ENCODE measurements at places on chromosomes 7 and 10. TPM values are rescaled to one million over a fixed set of nuclear protein-coding genes. Genes with fewer than 3 reads are reported as not detected.
A peak's percentile ranks its signal among the peaks of the same experiment; 100 is the strongest.

The SEMA3C gene
- 44.1 TPM for total RNA-seq

The KIAA1217 gene
- total RNA-seq = 44.0 TPM

The EN2 gene
- not detected for total RNA-seq

The FAM204A gene
- total RNA-seq = 45.1 TPM

The MCM10 gene
- total RNA-seq = 0.40 TPM

The PLCE1 gene
- total RNA-seq = 3.5 TPM

The LRRD1 gene
- total RNA-seq = not detected

The PKD2L1 gene
- not detected for total RNA-seq

The SKIDA1 gene
- total RNA-seq = 1.2 TPM

The UNC5B gene
- 115 TPM for total RNA-seq

The VKORC1L1 gene
- 19.6 TPM for total RNA-seq

- DNase-seq = no peak
These were observed 66.1 kb downstream of the LSMEM1 start for GRCh38 chr7:112546723-112547513.

DNA sequence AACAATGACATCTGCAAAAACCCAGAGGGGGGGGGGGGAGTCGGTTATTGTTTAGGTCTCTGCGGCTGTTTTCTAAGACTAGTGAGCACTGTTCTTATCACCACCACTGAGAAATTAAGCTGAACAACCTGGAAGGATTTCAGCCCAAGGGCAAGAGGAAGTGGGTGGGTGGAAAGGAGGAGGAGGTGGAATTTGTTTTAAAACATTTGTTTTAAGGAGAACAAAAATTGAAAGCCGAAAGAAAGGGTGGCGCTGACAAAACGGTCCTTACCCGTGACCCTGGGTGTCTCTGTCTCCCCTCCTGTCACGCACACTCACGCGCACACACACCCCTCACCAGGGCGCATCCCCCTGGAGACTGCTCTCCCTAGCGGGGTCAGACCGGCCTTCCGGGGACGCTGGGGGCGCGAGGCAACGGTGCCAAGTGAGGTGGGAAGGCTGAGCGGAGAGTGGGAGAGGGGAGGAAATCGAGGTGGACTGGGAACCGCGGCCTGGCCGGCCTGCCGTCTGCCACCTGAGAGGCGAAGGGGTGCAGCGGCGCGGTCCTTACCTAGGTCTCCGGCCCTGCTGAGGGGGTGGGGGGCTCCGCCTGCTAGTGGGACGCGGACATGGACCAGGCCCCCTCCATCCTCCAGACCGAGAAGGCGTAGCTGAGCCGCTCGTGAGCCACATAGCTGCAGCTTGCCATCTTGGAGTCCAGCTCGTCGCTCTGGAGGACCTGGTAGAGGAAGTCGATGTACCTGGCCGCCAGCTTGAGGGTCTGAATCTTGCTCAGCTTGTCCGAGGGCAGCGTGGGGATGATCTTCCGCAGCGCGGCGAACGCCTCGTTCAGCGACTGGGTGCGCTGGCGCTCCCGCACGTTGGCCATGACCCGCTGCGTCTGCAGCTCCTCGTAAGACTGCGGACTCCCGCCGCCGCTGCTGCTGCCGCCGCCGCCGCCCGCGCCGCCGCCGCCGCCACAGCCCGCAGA lies 1.0 kb downstream of the TWIST1 start:
- DNase-seq = no peak

DNA sequence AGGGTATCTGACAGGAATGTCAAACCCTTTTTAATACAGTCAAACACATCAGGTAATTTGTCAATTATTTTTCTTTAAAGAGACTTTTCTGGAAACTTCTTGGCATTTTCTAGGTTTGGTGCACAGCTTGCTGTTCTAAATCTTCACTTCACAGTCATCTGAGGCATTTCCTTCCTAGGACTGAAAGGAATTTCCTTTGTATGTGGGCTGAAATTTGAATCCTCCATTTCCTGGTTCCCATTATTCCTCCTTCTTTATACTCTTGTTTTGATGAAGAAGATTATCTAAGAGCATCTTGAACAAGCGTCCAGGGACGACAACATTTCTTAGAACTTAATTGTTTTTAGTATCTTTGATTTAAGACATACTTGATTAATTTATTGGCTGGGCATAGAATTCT lies 24.9 kb downstream of the CALD1 start:
- DNase-seq = no peak

DNA sequence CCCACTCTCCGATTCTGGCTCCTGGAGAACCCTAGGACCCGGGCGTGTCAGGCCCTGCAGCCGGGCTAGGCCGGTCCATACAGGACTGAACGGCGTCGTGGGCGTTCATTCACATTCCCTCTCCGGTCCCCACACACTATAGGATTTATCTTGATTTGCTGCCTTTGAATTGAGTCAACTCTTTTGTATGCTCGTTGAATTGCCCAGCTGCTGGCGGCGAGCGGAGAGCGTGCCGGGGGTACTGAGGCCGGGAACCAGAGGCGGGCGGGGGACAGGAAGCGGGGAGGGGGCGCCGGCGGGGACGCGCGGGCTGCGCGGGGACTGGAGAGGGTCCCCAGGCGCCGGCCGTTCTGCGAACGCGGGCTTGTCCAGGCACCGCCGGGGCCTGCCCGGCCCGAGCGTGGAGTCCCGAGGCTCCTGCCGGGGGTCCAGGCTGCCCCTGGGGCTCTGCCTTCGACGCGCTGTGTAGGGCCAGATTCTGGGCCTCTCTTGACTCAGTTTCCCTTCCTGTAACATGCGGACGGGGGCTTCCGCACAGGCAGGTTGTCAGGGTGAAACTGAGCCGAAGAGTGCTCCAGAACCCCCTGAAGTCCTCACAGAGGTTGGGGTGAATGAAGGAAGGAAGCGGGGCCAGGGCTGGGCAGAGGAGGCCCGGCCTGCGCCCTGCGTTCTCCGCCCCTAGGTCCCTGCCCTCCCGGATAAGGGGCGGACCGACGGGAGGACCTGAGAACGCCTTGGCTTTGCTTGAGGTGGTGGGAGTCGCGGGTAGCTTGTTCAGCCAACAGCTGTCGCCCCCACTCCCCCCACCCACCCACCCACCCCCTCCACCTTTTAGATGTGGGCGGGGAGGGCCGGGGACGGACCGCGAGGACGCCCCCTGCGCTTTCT lies 769 bp upstream of the ELFN1 start:
- no peak for DNase-seq

DNA sequence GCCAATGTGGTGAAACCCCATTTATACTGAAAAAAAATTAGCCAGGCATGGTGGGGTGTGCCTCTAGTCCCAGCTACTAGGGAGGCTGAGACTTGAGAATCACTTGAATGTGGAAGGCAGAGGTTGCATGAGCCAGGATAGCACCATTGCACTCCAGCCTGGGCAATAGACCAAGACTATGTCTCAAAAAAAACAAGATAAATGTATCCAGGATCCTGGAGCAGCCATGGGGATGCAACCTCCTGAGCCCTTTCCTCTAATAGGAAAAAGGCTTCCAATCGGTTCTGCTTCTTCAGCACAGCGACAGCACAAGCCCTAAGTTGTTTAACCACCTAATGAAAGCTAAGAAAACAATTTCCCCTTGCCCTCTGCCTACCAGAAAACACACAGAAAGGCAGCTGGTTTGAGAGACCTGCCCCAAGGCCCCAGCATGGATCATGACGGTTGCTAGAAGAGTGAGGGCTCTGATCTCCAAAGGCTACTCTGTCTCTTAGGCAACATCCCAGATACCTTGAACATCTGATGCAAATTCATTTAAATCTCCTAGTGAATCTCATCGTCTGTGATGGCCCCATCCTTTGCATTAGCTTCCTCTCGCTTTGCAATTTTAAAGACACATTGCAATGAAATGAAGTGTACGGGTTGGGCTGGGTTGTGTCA lies 220.8 kb downstream of the ARHGAP21 start:
- no peak for DNase-seq

DNA sequence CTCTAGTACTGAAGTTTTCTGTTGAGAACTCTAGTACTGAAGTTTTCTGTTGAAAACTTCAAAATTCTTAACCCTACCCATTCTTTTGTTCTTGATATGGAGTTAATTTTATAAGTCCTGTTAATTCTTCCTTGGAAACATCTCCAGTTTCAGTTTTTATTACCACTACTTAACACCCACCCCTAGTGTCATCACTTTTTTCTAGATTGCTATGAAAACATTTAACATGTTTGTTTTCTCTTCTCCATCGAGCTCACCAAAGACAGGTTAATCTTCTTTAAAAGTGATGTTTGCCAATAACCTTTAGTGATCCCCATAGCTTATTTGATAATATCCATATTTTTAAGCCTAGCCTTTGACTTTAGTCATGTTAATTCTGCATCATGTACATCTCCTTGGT lies 147.9 kb downstream of the PPP1R9A start:
- DNase-seq = no peak

DNA sequence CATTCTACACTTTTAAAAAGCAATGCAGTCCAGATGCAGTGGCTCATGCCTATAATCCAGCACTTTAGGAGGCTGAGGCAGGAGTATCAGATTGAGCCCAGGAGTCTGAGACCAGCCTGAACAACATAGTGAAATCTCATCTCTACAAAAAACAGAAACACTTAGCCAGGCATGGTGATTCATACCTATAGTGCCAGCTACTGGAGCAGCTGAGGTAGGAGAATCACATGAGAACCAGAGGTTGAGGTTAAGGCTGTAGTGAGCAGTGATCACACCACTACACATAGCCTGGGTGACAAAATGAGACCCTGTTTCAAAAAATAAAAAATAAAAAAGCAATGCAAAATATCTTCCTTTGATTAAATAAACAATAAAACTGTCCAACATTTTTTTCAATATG lies 205.2 kb downstream of the GRM8 start:
- DNase-seq = no peak

DNA sequence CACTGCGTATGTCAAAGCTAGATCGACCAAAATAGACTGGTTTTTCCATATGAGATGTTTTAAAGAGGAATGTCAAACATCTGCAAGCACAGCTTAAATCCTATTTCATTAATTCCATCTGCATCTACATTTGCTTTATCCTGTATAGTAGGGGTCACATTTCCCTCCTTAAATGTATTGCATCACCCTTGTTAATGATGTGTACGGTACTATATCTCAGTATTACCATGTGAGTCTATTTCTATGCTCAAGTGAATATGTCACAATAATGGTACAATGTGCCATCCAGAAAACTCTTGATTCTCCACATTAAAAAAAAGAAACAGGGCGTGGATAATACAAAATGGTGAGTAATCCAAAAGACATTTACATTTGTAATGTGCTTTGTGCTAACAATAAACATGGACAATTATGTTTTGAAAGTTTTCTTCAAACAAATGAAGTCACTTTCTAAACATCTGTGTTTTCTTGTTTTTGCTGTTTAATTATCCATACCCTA lies 56.6 kb downstream of the TWIST1 start:
- DNase-seq = no peak

- DNase-seq = peak; percentile 34
These were observed 103.1 kb downstream of the ZNF467 start for GRCh38 chr7:149670288-149670687.

DNA sequence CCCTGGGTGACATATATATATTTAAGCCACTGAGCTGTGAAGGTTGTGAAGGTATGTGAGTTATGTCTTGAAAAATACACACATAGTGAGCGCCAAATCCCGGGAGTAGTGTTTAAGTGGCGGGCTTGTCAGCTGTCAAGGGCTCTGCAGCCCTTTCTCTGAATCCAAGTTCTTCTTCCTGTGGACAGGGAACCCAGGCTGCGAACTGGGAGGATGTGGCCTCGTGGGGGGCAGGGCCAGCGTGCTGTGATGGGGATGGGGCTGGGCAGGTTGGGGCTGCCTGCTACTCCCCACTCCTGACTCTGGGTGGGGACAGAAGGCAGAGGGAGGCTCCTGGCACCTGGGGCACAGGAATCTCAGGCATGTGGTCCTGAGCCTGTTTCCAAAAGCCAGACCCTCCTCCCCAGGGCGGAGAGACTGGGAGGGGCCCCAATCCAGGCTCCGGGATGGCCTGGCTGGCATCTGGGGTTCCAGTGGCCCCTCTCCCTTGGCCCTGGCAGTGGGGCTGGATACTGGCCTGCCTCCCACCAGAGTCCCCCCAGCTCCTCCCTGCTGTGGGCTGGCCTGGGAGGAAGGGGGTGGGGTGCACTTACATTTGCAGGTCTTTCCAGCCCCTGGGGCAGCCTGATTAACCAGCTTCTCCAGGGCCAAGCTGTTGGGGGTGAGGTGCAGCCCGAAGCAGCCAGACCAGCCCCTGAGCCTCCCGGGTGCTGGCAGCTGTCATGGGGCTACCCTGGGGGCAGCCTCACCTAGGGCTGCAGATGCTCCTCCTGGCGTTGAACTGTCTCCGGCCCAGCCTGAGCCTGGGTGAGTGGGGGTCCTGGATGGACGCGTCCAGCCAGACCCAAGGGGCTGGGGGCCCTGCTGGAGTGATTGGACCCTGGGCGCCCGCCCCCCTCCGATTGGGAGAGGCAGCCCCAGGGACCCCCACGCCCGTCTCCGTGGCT lies at the start of gene UPK3B:
UPK3B (plus strand) TSS at position 622 of the 947 bp plus-strand sequence; CDS start at position 723, 101 bp downstream.
- DNase-seq = no peak

- no peak for DNase-seq
These were observed 155.9 kb upstream of the EGR2 start for GRCh38 chr10:62972103-62972502.

DNA sequence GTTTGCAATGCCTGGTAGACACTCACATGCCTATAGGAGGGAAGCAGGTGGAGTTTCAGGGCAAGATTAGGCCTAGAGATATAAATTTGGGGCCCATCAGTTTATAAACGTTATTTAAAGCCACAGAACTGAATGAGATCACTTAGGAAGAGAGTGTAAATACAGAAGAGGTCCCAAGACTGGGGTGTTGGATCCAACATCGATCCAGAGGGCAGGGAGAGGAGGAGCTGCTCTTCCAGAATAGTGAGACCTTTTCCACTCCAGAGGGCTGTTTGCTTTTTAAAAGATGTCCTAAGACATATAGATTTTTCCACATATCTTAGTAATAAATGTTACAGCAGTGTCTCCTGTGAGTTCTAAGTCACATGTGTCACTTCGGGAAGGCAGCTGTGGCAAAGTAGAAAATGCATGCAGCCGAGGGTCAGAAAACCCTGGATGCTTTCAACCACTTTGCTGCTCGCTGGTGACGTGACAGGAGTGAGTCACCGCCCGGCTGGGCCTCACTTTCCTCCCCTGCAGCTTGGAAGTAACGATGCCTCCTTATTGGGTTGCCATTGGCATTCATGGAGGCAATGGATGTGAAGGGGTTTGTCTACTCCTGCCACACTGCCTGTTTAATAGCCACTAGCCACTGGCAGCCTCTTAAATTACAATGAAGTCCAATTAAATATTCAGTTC lies 95.4 kb downstream of the TRIL start:
- peak; percentile 35 for DNase-seq

- DNase-seq = no peak
These were observed 227.4 kb upstream of the KAT6B start for GRCh38 chr10:74598891-74599566.

GRCh38 chr10:30705101-30705624 lies 75.6 kb upstream of the LYZL2 start:
- DNase-seq = no peak

DNA sequence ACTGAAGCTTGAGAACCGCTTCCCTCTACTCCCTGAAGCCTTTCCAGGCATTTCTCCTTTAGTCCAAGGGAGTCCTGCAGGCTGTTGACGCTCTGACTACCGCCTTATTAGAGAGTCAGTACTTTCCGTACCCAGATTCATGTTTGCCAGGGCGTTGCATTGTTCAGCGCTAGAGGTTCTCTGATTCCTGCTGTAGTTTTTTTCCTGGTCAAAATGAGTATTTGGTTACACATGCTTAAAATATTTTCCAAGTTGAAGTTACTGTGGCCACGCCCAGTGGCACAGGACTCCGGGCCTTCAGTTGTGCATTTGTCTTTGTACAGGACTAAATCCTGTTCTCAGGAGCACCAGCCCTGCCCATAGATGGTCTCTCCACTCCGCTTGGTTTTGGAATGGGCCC lies 7.9 kb downstream of the MTURN start:
- DNase-seq = no peak

GRCh38 chr10:7444551-7445121 lies 33.8 kb upstream of the SFMBT2 start:
- DNase-seq = no peak

All from mucosa of gallbladder (tissue), 1 donor.